Activated T-cell treated with anti-CD3 and anti-CD28 coated beads, Interleukin-2, amount 50 U/mL, for 72 hours (primary cell): ENCODE measurements at places on chromosomes 6 and 20.
A peak's percentile ranks its signal among the peaks of the same experiment; 100 is the strongest.

DNA sequence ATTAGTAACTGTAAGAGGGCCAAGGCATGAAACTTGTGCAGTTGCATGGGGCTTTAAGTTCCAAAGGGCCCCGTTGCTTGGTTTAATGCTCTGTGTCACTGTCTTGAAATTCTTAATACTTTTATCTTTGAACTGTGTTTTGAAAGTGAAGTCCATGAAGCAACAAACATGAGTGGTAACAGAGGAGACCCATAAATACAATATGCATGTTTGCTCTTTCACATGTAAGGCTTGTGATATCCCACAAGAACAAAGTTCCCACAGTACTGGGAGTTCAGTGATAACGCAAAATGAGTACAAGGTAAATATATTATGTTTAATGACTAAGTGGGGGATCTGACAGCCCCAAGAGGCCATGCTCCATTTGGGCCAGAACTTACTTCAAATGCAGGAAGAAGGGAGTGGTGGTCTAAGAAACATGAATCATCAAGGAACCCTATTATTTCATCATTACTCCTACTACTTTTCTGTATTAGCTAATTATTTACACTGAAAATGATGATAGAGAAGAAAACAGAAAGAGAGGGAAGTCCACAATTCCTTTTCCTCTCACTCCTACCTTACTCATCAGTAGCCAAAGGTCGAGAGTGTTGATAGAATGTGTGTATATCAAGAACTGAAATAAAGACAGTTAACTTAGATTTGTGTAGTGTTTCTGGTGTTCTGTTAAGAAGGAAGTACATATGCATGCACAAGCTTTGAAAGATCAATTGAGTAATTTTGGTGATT is 157.3 kb downstream of the PHF3 start:
- no peak overlapping the region for H3K27ac ChIP-seq
- no peaks in the 10 kb centered on the region for H3K36me3 ChIP-seq
- H3K4me3 ChIP-seq: no peak overlapping the region

DNA sequence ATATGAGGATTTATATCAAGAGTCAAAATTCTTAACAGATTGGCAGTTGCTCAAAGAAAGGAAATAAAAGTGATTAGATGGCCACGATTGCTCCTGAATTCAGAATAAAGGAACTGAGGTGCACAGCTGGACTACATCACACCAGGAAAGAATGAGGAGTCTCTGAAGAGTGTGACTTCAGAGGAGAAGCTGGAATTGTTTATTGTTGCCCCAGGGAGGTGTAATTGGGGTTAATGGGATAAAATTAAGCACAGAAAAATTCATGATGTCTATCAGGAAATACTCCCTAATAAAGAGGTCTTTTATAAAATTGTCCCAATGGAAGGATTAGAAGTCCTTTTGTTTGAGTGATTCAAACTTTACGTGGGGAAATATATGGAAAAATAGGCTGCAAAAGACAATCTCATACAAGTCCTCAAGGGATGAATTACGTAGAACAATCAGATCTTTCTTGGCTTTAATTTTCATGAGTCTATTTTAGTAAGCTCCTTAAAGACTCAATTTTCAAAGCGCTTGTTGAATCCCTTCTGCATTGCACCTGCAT is 208.6 kb upstream of the RNF217 start:
- no peaks in the 10 kb centered on the region for H3K4me1 ChIP-seq
- no peaks in the 10 kb centered on the region for H3K36me3 ChIP-seq
- H3K4me3 ChIP-seq: no peak overlapping the region
- H3K27me3 ChIP-seq: no peaks in the 10 kb centered on the region

DNA sequence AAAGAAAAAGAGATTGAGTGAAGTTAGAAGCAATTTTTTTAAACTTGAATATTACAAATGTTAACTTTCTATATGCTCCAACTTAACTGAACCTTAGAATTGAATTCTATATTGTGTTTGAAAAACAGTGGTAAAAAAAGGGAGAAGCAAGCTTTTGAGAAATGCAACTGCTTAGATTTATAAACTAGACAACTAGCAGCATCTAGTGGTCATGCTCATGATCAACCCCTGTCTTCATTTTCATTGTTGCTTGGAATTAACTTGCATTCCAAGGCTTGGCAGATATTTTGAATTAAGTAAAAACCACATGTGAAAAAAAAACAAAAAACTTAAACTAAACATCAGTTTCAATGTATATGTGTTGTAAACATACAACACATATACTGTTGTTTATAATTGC is 113.1 kb downstream of the C6orf58 start:
- H3K4me1 ChIP-seq: no peaks in the 10 kb centered on the region
- no peak overlapping the region for H3K4me3 ChIP-seq
- H3K36me3 ChIP-seq: peaks cover 15% of the 10 kb centered on the region

DNA sequence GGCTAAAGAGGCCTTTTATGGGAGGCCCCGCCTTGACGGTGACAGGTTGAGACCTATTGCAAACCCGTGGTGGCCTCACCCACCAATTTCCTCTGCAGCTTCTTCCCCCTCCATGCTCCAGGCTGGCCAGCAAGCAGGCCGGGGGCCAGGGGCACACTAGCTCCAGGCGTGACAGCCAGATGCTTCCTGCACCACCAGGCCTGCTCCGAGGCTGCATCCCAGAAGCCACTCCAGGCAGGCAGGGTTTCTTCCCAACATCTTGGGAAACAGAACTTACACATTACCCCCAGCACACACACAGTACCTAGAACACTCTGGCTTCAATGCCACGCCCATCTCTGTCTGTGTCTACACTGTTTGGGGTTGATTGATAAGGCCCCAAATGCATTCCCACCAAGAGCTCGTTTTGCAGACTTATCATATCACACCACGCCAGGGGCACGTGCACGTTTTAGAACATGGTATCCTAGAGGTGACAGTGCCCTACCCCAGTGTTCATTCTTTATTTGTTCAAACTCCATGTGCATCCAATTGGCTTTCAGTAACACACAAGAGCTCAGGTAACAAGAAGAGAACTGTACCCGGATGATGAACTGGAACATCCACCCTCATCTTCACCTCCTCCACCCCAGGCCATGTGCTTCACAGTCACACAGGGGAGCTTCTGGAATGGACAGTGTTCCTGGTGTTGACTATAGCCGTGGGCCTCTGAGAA is 221.4 kb upstream of the RREB1 start:
- no peaks in the 10 kb centered on the region for H3K36me3 ChIP-seq
- H3K27me3 ChIP-seq: no peaks in the 10 kb centered on the region
- H3K4me1 ChIP-seq: peaks cover 9% of the 10 kb centered on the region

DNA sequence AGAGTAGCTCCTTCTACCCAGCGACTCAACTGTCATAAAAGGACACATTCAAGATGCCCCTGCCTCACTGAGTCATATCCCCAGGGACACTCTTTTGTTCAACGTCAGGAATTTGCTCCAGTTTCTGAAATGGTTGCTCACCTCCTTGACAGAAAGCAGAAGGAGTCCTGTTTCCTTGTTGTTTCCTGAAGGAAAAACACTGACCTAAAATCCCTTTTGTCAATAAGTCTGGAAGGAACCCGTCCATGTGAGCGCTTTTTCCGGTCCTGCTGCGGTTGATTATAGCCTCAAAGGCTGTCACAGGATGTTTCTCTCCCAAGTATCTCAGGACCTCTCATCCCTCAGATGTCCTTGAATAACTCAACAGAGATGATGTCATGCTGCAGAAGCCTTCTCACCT is 113.6 kb upstream of the PLEKHG1 start:
- DNase-seq: no peak
- H3K27me3 ChIP-seq: peaks cover 28% of the 10 kb centered on the region
- no peak overlapping the region for H3K4me3 ChIP-seq
- H3K36me3 ChIP-seq: no peaks in the 10 kb centered on the region
- H3K27ac ChIP-seq: no peak overlapping the region
- peaks cover 3% of the 10 kb centered on the region for H3K4me1 ChIP-seq

GRCh38 chr6:165684333-165684732 is 21.3 kb upstream of the PDE10A start:
- H3K36me3 ChIP-seq: no peaks in the 10 kb centered on the region
- H3K4me1 ChIP-seq: no peaks in the 10 kb centered on the region
- no peak overlapping the region for H3K4me3 ChIP-seq
- no peak for DNase-seq
- H3K27me3 ChIP-seq: no peaks in the 10 kb centered on the region

DNA sequence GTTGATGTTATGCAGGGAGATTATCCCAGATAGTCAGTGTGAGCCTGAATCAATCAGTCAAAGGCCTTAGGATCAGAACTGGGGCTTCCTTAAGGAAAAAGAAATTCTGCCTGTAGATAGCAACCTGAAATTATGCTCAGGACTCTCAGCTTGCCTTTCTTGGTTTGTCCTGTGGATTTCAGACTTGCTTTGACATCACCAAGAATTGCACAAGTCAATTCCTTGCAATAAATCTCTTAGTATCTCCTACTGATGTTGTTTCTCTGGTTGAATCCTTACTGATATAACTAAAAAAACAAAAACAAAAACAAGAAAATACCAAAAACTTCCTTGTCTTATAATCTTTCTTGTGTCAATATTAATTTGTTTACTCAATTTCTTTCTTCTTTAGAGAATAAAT is 258.9 kb upstream of the TCF21 start:
- DNase-seq: no peak
- no peaks in the 10 kb centered on the region for H3K27me3 ChIP-seq
- H3K4me1 ChIP-seq: no peaks in the 10 kb centered on the region
- H3K36me3 ChIP-seq: no peaks in the 10 kb centered on the region

- H3K27me3 ChIP-seq: no peaks in the 10 kb centered on the region
- no peak overlapping the region for H3K4me3 ChIP-seq
- H3K27ac ChIP-seq: no peak overlapping the region
Measured at GRCh38 chr20:38534756-38535155, 46.2 kb upstream of the ADIG start.

DNA sequence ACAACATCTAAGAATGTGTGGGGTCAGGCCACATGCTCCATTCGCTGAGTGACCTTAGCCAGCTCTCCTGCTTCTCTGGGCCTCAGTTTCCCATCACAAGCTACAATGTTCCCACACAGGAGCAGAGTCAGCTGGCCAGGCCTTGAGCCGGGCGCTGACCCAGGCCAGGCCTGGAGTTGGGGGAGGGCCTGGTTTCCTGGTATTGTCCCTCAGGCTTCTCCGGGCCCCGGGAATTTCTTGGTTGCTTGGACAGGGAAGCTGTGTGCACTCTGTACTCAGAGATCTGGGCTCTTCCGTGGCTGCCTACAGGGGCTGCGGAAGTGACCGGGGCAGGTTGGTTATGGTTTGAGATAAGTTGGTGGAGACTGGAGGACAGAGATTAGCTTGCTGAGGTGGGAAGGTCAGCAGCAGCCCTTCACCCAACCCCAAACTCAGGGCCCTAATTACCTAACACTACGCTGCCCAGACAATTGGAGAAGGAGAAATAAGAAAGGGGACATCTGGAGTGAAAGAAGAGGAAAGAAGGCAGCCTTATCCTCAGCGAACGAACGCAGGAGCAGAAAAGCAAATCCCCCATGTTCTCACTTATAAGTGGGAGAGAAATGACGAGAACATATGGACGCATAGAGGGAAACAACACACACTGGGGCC is 6.2 kb downstream of the TGM2 start:
- H3K4me3 ChIP-seq: no peak overlapping the region
- no peaks in the 10 kb centered on the region for H3K36me3 ChIP-seq
- no peak overlapping the region for H3K27ac ChIP-seq

DNA sequence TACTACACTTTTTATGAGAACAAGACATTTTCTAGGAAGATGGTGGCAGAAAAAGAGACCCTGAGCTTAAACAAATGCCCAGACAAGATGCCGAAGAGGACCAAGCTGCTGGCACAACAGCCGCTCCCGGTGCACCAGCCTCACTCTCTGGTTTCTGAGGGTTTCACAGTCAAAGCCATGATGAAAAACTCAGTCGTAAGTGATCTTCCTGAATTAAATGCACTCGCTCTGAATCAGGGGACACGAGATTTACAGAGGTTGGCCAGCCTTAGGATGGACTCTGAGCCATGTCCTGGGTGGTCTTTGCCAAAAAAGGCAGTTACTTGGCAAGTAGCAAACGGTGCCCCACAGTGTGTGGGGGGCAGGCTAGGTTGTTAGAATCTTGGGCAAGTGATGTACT is 423 bp downstream of the PACRG start:
- peaks cover 10% of the 10 kb centered on the region for H3K4me1 ChIP-seq
- no peak for DNase-seq
- H3K4me3 ChIP-seq: peak overlapping the region; percentile 92
- H3K27ac ChIP-seq: peak overlapping the region; percentile 30

GRCh38 chr6:161547617-161548016 is 273.8 kb upstream of the AGPAT4 start:
- H3K4me1 ChIP-seq: no peaks in the 10 kb centered on the region
- no peak for DNase-seq
- H3K27me3 ChIP-seq: no peaks in the 10 kb centered on the region
- no peak overlapping the region for H3K4me3 ChIP-seq
- no peak overlapping the region for H3K27ac ChIP-seq

- H3K4me3 ChIP-seq: peak overlapping the region; percentile 96
- peak; percentile 95 for DNase-seq
- H3K27me3 ChIP-seq: no peaks in the 10 kb centered on the region
- peak overlapping the region; percentile 98 for H3K27ac ChIP-seq
- peaks cover 70% of the 10 kb centered on the region for H3K4me1 ChIP-seq
Measured at GRCh38 chr6:157021344-157021992, 244.3 kb downstream of the ARID1B start.

- no peak overlapping the region for H3K27ac ChIP-seq
- H3K4me3 ChIP-seq: no peak overlapping the region
- no peaks in the 10 kb centered on the region for H3K27me3 ChIP-seq
- H3K36me3 ChIP-seq: no peaks in the 10 kb centered on the region
- no peak for DNase-seq
- H3K4me1 ChIP-seq: no peaks in the 10 kb centered on the region
Measured at GRCh38 chr6:165119231-165120020, 190.0 kb downstream of the C6orf118 start.

DNA sequence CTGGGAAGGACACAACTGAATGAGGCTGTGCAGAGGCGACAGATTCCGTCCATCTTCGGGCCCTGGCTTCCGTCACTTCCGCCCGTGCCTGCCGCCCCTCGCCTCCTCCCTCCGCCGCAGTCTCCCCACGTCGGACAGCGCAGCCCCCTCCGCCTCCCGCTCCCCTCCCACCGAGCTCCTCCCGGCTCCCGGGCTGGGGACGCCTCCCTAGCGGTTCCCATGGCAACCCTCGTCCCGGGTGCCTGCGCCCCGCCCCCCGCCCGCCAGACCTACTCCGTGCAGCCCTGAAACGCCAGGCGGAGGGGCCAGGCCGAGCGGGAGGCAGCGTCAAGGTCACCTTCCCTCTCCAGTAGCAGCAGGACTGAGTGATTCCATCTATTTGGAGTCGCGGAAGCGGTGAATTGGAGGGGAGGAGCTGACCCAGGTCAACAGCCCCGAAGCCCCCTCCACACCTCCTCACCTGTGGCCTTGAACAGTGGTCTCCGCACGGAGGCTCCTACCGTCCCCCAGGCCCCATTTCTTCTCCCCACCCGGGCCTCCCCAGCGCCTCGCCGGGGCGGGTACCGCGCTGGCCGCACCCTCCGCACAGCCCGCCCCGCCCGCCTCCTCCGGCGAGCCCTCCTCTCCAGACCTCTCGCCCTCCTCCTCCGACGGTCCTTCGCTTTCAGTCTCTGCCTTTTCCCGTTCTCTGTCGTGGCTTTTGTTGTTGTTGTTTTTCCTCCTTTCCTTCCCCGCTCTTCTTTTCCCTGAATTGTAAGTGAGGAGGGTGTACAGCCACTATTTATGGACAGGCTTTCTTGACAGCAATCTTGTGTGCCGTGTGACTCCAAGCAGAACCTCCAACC is 951 bp downstream of the NRSN2 start:
- H3K27me3 ChIP-seq: peaks cover 5% of the 10 kb centered on the region
- peak overlapping the region; percentile 36 for H3K27ac ChIP-seq
- peak overlapping the region; percentile 99 for H3K4me3 ChIP-seq
- peaks cover 18% of the 10 kb centered on the region for H3K4me1 ChIP-seq
- peaks cover 13% of the 10 kb centered on the region for H3K36me3 ChIP-seq

GRCh38 chr6:7142918-7143475 is 35.2 kb downstream of the RREB1 start:
- no peak overlapping the region for H3K4me3 ChIP-seq
- no peaks in the 10 kb centered on the region for H3K36me3 ChIP-seq
- peaks cover 89% of the 10 kb centered on the region for H3K4me1 ChIP-seq
- peak; percentile 11 for DNase-seq
- H3K27me3 ChIP-seq: no peaks in the 10 kb centered on the region
